Activated CD4-positive, alpha-beta T cell treated with anti-CD3 and anti-CD28 coated beads, Interleukin-2, amount 10 ng/mL, durations not matched to agents 24 days and 14 days (primary cell): ENCODE measurements at places on chromosomes 12 and 14. TPM values are rescaled to one million over a fixed set of nuclear protein-coding genes. Genes with fewer than 3 reads are reported as not detected.

GRCh38 chr14:61472011-61472672 is 150.8 kb downstream of the PRKCH start:
- peaks cover 80% of the 10 kb centered on the region for H3K4me1 ChIP-seq
- peak; percentile 85 for DNase-seq
- H3K27me3 ChIP-seq: no peaks in the 10 kb centered on the region
- peaks cover 40% of the 10 kb centered on the region for H3K36me3 ChIP-seq

- H3K27ac ChIP-seq: no peak overlapping the region
- H3K36me3 ChIP-seq: no peaks in the 10 kb centered on the region
- H3K4me1 ChIP-seq: no peaks in the 10 kb centered on the region
- no peak overlapping the region for H3K4me3 ChIP-seq
These were observed 26.1 kb upstream of the CIPC start for GRCh38 chr14:77071938-77072388.

The DIO2 gene
- not detected in 2 replicates for total RNA-seq

GRCh38 chr12:67650388-67651131 is 2.0 kb downstream of the DYRK2 start:
- peak overlapping the region; percentile 92 for H3K27ac ChIP-seq
- H3K4me1 ChIP-seq: peaks cover 49% of the 10 kb centered on the region
- DNase-seq: peak; percentile 71
- H3K36me3 ChIP-seq: peaks cover 40% of the 10 kb centered on the region
- peaks cover 3% of the 10 kb centered on the region for H3K27me3 ChIP-seq

- H3K4me1 ChIP-seq: no peaks in the 10 kb centered on the region
- no peaks in the 10 kb centered on the region for H3K36me3 ChIP-seq
- DNase-seq: no peak
- no peak overlapping the region for H3K4me3 ChIP-seq
These were observed 20.3 kb upstream of the TMX1 start for GRCh38 chr14:51219473-51220448.

GRCh38 chr14:75198291-75198933 is 22.0 kb upstream of the TMED10 start:
- H3K4me3 ChIP-seq: no peak overlapping the region
- peaks cover 7% of the 10 kb centered on the region for H3K4me1 ChIP-seq
- DNase-seq: no peak
- no peak overlapping the region for H3K27ac ChIP-seq

DNA sequence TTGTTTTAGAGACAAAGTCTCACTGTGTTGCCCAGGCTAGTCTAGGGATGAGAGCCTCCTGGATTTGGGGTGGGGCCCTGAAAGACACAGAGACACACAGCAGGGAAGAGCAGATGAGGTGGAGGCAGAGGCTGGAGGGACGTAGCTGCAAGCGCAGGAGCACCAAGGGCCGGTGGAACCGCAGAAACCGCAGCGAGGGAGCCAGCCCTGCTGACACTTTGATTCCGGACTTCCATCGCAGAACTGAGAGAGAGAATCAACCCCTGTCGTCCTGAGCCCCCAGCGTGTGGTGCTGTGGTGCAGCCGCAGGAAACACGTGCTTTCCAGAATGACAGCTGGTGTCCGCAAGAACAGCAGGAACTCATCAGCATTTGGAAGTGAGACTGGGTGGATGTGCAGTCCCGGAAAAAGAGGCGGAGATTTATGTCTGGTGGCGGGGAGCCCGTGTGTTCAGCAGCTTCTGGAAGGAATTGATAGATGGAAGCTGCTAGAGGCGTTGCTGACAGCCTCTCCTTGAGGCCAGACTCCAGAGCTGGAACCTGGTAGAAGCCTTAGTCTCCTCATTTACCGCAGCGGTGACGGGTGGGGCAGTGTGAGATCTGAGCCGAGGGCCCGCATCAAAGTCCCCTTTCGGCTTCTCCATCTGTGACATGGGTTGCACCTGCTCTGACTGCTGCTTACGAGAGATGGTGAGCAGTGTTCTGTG is 21.9 kb upstream of the KLC1 start:
- H3K36me3 ChIP-seq: peaks cover 6% of the 10 kb centered on the region
- H3K27me3 ChIP-seq: peaks cover 19% of the 10 kb centered on the region
- H3K27ac ChIP-seq: peak overlapping the region; percentile 82
- H3K4me1 ChIP-seq: peaks cover 20% of the 10 kb centered on the region

DNA sequence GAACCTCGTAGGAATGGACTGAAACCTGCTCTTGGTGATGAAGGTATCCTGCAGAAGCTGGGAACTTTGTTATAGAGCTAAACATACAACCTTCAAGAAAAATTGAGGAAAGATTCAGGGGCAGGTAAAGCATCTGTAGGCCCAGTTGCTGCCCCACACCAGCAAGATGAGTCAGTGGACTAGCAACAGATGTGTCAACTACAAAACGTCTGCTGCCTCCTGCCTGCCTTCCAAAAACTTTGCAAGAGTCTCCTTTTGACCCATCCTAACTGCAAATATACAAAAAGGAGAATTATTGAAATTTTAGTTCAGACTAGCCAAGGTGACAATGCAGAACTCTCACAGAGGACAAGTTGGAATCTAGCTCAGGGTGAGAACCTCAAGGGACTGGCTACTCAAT is 60.9 kb upstream of the TMTC1 start:
- no peak overlapping the region for H3K4me3 ChIP-seq
- DNase-seq: no peak
- H3K27me3 ChIP-seq: no peaks in the 10 kb centered on the region

- H3K4me3 ChIP-seq: no peak overlapping the region
- peaks cover 30% of the 10 kb centered on the region for H3K36me3 ChIP-seq
- no peaks in the 10 kb centered on the region for H3K27me3 ChIP-seq
- H3K4me1 ChIP-seq: peaks cover 42% of the 10 kb centered on the region
These were observed 57.7 kb downstream of the WDR20 start for GRCh38 chr14:102197317-102197853.

DNA sequence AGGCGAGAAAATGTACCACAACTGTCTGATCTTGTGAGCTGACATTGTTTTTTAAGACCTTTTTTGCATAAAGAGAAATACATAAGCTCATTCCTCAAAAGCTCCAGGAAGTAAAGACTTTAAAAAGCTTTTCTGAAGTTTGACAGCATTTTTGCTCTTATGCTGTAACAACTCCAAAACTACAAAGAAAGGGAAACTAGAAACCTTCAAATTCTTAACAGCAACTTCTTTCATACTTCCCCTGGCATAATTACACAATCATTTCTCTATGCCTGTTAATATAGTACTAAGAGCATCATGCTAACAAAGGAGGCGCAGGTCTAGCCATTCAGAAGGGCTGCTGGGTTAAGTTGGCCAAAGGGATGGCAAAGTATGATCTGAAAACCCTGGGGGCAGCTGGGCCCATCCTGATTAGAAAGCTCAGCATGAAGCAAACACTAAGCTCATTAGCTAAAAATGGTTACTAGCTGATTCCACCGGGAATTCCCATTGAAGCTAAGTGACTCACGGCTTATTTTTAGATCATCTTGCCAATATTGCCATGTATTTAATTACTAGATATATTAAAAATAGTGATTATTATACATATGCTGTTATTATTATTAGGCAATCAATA is 26.1 kb upstream of the ANP32D start:
- H3K4me1 ChIP-seq: no peaks in the 10 kb centered on the region
- no peak for DNase-seq
- no peaks in the 10 kb centered on the region for H3K27me3 ChIP-seq
- H3K36me3 ChIP-seq: no peaks in the 10 kb centered on the region
- H3K27ac ChIP-seq: no peak overlapping the region

GRCh38 chr12:123067654-123068053 is 83.2 kb downstream of the PITPNM2 start:
- peaks cover 21% of the 10 kb centered on the region for H3K4me1 ChIP-seq
- no peaks in the 10 kb centered on the region for H3K27me3 ChIP-seq
- DNase-seq: no peak
- no peak overlapping the region for H3K4me3 ChIP-seq

The MYF5 gene
- total RNA-seq: not detected in 2 replicates

- no peak overlapping the region for H3K27ac ChIP-seq
- peaks cover 36% of the 10 kb centered on the region for H3K4me1 ChIP-seq
- peaks cover 54% of the 10 kb centered on the region for H3K36me3 ChIP-seq
- no peaks in the 10 kb centered on the region for H3K27me3 ChIP-seq
- DNase-seq: no peak
These were observed 2.8 kb downstream of the ISCU start for GRCh38 chr12:108565146-108565545.

The SUPT16H gene
- total RNA-seq: 170 and 174 TPM in 2 replicates

GRCh38 chr12:48160046-48160445 is 2.7 kb upstream of the ASB8 start:
- no peak for DNase-seq
- no peak overlapping the region for H3K27ac ChIP-seq
- no peak overlapping the region for H3K4me3 ChIP-seq
- peaks cover 19% of the 10 kb centered on the region for H3K27me3 ChIP-seq
- H3K4me1 ChIP-seq: peaks cover 16% of the 10 kb centered on the region

The DTX1 gene
- 0.09 and 0.21 TPM in 2 replicates for total RNA-seq

- no peaks in the 10 kb centered on the region for H3K27me3 ChIP-seq
- no peak for DNase-seq
- peaks cover 11% of the 10 kb centered on the region for H3K36me3 ChIP-seq
These were observed 8.4 kb downstream of the ZC2HC1C start for GRCh38 chr14:75077794-75078193.

GRCh38 chr12:27109334-27110028 is 27.1 kb upstream of the C12orf71 start:
- H3K4me1 ChIP-seq: peaks cover 9% of the 10 kb centered on the region
- no peak for DNase-seq
- H3K4me3 ChIP-seq: no peak overlapping the region
- H3K27ac ChIP-seq: peak overlapping the region; percentile 1

The RASAL1 gene
- 0.52 and 1.1 TPM in 2 replicates for total RNA-seq

The TAS2R46 gene
- 1.3 and 2.2 TPM in 2 replicates for total RNA-seq

DNA sequence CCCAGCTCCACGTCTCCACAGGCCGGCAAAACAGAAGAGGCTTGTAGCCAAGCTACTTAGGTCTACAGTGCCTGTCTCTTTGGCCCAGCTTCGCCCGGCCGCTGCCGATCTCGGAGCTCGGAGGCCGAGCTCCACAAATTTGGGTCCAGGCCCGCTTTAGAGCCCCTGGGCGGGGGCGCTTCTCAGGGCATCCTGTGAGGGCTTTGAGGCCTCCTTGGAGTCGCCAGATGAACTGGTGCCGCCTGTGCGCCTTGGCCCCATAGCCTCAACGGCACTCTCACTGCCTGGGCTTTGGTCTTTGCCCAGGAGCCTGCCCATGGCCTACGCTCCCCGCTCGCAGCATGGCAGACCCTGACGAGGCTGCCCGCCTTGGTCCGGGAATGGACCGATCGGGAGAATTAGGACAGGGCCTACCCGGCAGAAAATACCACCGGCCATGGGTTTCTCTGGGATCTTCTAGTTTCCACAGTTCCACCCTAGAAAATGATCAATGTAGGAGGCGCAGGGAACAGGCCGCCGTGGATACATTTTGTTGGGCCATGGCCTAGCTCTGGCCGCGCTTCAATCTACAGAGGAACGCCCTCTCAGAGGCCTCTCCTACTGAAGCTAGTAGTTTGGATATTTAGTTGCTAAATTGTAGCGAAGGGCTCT is 953 bp upstream of the NKX2-8 start:
- H3K27me3 ChIP-seq: peaks cover 71% of the 10 kb centered on the region
- H3K4me3 ChIP-seq: no peak overlapping the region
- DNase-seq: peak; percentile 49
- H3K27ac ChIP-seq: no peak overlapping the region
- H3K4me1 ChIP-seq: no peaks in the 10 kb centered on the region

The KRT78 gene
- total RNA-seq: not detected in 2 replicates

The FSCB gene
- not detected in 2 replicates for total RNA-seq

GRCh38 chr12:48972213-48972951 is 847 bp upstream of the WNT10B start:
- peak overlapping the region; percentile 62 for H3K4me3 ChIP-seq
- peaks cover 31% of the 10 kb centered on the region for H3K4me1 ChIP-seq
- DNase-seq: peak; percentile 61
- peaks cover 85% of the 10 kb centered on the region for H3K27me3 ChIP-seq

GRCh38 chr14:30417999-30418398 is 141.0 kb upstream of the G2E3 start:
- H3K36me3 ChIP-seq: no peaks in the 10 kb centered on the region
- H3K27ac ChIP-seq: no peak overlapping the region
- no peak overlapping the region for H3K4me3 ChIP-seq

GRCh38 chr14:22520796-22521195 is 68.2 kb downstream of the DAD1 start:
- H3K36me3 ChIP-seq: peaks cover 96% of the 10 kb centered on the region
- H3K4me1 ChIP-seq: peaks cover 84% of the 10 kb centered on the region
- peak overlapping the region; percentile 83 for H3K4me3 ChIP-seq
- no peak for DNase-seq

The AICDA gene
- not detected in 2 replicates for total RNA-seq

GRCh38 chr14:101248840-101249675 is 312.2 kb upstream of the DIO3 start:
- H3K27ac ChIP-seq: no peak overlapping the region
- peaks cover 7% of the 10 kb centered on the region for H3K4me1 ChIP-seq
- peak; percentile 42 for DNase-seq
- no peaks in the 10 kb centered on the region for H3K36me3 ChIP-seq

DNA sequence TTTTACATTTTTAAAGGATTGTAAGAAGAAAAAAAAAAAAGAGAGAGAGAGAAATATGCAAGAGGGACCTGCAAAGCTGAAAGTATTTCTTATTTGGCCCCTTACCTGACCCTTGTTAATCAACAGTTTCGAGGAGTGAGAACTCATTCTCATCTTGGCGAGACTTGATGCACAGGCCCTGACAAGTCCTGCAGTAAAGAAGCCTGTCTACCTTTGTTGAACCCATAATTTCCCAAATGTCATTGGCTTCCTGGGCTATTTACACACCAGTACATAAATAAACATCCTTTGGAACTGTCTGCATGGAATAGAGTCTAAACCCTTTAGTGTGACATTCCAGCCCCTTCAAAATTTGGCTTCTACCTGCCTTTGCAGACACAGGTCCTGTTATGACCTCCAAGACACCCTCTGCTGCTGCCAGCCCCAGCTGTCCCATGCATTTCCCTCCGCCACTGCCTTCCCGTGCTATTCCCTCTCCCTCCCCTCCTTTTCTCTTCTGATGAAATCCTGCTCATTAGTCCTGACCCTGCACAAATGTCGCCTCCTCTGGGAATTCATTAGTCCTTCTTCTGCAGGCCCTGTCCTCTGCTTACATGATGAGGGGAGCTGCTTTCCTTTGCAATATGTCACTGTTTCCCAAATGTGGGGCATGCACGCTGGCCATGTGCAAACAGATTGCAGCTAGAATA is 35.1 kb downstream of the MYL2 start:
- no peak overlapping the region for H3K4me3 ChIP-seq
- H3K27me3 ChIP-seq: peaks cover 11% of the 10 kb centered on the region
- peaks cover 6% of the 10 kb centered on the region for H3K4me1 ChIP-seq
- no peak for DNase-seq
- no peaks in the 10 kb centered on the region for H3K36me3 ChIP-seq
